ENCODE measurements at places on chromosomes 4 and X.

DNA sequence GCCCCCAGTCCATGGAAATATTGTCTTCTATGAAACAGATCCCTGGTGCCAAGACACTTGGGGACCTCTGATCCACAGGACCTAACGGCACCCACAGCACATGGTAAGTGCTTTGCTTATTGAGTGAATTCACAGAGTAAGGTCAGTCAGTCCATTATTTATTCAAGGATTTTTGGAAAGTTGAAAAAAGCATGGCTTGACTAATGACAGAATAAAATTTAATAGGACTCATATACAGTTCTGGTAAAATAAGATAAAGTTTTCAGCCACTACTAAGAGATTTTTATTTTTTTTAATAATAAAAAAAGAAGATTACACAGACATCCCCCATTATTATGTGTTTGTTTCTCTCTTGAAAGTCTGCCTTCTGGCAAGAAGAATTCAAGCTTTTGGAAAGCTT lies 490.6 kb upstream of the HS3ST1 start:
- DNase-seq: no peak

GRCh38 chr4:61380865-61381264 lies 180.7 kb downstream of the ADGRL3 start:
- DNase-seq: no peak

- DNase-seq: no peak
Observed at GRCh38 chr4:124910327-124910726, 197.8 kb upstream of the ANKRD50 start.

GRCh38 chrX:50779694-50780093 lies 34.3 kb downstream of the SHROOM4 start:
- no peak for DNase-seq

DNA sequence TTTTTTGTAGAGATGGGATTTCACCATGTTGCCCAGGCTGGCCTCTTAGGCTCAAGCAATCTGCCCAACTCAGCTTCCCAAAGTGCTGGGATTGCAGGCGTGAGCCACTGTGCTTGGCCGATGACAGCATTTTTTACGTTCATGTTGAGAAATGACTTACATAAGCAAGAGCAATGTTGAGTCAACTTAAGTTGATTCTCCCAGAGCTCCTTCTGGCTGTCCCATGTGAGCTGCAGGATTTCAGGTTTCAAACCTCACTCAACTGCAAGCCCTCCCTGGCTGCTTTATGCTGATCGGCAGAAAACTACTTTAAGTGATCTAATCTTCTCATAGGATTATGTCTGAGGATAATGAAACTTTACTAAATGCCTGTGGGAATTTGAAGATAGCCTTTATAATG lies 86.8 kb downstream of the GC start:
- no peak for DNase-seq

GRCh38 chrX:39513836-39514235 lies 583.9 kb downstream of the BCOR start:
- no peak for DNase-seq

Measured in HL-60 (cell line).